Cardiac muscle cell (in vitro differentiated cells and primary cell): ENCODE measurements at places on chromosomes 3 and 15. TPM values are rescaled to one million over a fixed set of nuclear protein-coding genes. Genes with fewer than 3 reads are reported as not detected.
A peak's percentile ranks its signal among the peaks of the same experiment; 100 is the strongest.

- DNase-seq, result no peak
These were observed 856.1 kb downstream of the SI start for GRCh38 chr3:164222197-164222596.

DNA sequence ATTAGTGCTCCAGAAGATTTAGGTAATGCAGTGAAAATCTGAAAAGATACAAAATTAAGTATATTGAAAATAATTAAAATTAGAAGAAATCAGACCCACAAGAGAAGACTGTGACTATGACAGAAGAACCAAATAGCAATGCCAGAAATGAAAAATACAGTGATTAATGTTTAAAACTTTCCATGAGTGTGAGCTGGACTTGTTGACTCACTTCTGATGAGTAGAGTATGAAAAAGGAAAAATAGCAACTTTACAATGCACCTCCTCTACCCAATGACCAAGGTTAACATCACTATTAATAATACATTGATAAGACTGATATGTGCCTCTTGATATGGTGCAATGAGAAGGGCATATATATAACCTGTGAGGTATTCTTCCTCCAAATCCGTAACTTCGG lies 39.3 kb upstream of the SLC22A13 start:
- no peak for DNase-seq

GRCh38 chr15:57541805-57542504 lies 49.7 kb upstream of the MYZAP start:
- DNase-seq, result peak; percentile 69

DNA sequence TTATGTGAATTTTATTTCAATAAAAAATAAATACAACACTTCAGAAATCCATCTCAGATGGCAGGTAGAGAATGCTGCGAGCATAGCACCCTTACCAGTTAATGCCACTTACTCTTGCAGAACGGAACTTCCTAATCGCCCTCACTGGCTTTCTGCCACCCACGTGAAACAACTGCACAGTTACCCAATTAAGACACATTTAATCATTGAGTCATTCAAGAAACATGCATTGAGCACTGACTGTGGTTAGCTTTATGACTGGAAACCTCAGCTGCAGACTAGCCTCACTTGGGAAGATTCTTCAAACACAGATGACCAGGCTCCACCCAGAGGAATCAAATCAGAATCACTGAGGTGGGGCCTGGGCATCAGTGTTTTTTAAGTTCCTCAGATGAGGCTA lies 5.6 kb upstream of the MFGE8 start:
- no peak for DNase-seq

GRCh38 chr3:66723231-66723630 lies 222.4 kb upstream of the LRIG1 start:
- DNase-seq, result no peak

- DNase-seq, result no peak
These were observed 44.2 kb downstream of the SMAD6 start for GRCh38 chr15:66746231-66746605.

DNA sequence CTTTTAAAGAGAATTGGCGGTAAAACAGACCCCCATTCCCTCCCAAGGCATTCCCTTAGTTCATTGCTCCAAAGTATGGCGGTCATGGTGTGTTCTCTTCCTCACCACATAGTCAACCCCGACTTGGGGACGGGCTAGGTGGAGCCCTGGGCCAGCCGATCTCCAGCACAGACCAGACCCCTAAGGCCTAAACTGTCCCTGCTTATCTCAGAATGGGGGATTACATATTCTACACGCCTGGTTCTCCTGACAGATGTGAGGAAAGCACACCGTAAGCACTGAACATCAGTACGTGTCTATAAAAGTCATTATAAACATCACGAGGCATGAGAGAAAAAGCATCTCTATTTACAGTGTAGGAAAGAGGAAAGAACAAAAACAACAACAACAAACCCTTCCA lies 244.5 kb upstream of the STT3B start:
- DNase-seq, result no peak

GCNT3 gene
- not detected in 2 replicates for total RNA-seq

CNTN4 gene
- 5.6 and 16.2 TPM in 2 replicates for total RNA-seq

DNA sequence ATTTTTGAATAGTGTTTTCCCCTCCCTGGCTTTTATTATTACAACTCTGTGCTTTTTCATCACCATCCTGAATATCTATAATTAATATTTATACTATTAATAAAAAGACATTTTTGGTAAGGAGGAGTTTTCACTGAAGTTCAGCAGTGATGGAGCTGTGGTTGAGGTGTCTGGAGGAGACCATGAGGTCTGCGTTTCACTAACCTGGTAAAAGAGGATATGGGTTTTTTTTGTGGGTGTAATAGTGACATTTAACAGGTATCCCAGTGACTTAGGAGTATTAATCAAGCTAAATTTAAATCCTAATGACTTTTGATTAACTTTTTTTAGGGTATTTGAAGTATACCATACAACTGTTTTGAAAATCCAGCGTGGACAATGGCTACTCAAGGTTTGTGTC lies 24.4 kb downstream of the CTNNB1 start:
- DNase-seq, result no peak

GRCh38 chr3:177935047-177935446 lies 601.2 kb upstream of the KCNMB2 start:
- no peak for DNase-seq

GRCh38 chr3:40875581-40875980 lies 323.7 kb upstream of the CTNNB1 start:
- DNase-seq, result no peak

DNA sequence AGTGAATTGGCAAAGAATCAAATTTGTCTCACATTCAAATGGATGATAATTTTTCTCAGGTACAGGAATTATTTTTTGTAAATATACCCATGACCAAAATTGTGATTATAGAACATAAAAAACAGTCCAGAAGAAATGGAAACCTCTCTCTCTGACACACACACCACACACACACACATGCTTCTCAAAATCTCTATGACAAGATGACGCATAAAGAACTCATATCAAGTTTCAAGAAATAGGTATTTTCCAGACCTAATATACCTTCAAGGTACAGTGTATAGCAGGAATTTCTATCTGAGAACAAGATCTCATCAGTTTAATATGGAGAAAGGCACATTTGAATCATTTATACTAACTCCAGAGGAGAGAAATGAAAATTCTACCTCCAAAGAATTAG lies 1069.1 kb upstream of the ALCAM start:
- DNase-seq, result no peak

- no peak for DNase-seq
These were observed 43.7 kb downstream of the PARP15 start for GRCh38 chr3:122621112-122621511.

STRIT1 gene
- total RNA-seq, result not detected in 2 replicates

CILP gene
- total RNA-seq, result 0.32 and 1.0 TPM in 2 replicates
